ENCODE measurements at places on chromosomes 2 and 18.

- no peak for DNase-seq
Measured at GRCh38 chr18:36075862-36076587, 8.7 kb upstream of the RPRD1A start.

GRCh38 chr18:9974279-9974915 is 60.6 kb downstream of the VAPA start:
- DNase-seq = no peak

GRCh38 chr18:1012775-1013174 is 108.1 kb downstream of the ADCYAP1 start:
- DNase-seq = no peak

- DNase-seq = no peak
Measured at GRCh38 chr2:184078496-184078895, 519.8 kb upstream of the ZNF804A start.

DNA sequence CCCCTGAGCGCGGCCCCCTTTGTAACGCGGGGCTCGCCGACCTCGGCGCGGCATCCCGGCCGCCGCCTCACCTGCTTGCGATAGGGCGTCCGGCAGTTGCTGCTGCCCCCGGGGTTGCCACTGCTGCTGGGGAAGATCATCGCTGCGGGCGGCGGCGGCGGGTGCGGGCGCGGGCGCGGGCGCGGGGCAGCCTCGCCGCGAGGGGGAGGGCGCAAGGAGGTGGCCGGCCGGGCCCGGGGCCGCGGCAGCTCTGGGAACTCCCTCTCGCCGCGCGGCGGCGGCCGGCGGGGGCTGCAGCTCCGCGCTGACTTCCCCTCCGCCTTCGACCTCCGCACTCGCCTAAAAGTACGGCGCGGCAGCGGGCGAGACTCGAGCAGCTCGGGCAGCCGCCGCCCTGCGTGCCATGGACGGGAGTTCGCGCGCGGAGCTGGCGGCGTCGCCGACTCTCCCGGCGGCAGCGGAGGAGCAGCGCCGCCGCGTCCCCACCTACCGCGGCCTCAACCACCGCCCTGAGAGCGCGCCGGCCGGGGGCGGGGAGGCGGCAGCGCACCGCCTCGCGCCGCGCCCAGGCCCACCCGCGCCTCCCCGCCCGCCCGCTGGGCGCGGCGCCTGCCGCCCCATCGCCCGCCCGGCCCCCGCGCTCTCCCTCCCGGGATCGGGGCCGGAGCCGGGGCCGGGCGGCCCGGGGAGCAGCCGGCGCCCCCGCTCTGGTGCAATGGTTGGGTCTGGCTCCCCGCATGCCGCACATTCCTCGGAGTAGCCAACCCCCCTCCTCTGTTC is 86.0 kb downstream of the RBMS1 start:
- peak; percentile 54 for DNase-seq
